Daoy (cell line): ENCODE measurements at places on chromosomes 5 and 9.

DNA sequence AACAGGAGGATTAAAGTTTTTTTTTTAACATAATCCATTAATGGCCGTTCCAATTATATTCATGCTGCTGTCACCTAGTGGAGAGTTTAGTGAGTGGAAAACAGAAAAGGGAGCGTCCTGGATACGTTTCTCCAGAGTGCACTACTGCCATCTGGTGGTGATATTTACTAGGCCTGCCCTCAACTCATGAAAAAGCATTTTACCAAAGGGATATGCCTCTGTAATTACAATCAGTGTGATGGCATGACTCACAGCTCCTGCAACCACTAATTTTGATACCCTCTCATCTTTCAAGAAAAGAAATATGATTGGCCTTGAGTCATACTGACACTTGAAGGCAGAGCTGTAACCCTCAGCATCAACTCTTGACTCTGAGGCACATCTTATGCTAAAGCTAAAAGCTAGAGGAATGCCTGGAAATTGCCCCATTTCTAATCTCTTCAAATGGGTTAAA, 20.1 kb downstream of the MINAR2 start:
- peak; percentile 76 for DNase-seq

- DNase-seq: no peak
Measured at GRCh38 chr5:6459896-6460295, 11.2 kb downstream of the UBE2QL1 start.

- no peak for DNase-seq
Measured at GRCh38 chr9:94135222-94135621, 51.0 kb downstream of the PTPDC1 start.

- no peak for DNase-seq
Measured at GRCh38 chr9:128610897-128611296, 45.8 kb downstream of the DYNC2I2 start.

GRCh38 chr5:125189531-125189941, 443.1 kb upstream of the ZNF608 start:
- peak; percentile 34 for DNase-seq

DNA sequence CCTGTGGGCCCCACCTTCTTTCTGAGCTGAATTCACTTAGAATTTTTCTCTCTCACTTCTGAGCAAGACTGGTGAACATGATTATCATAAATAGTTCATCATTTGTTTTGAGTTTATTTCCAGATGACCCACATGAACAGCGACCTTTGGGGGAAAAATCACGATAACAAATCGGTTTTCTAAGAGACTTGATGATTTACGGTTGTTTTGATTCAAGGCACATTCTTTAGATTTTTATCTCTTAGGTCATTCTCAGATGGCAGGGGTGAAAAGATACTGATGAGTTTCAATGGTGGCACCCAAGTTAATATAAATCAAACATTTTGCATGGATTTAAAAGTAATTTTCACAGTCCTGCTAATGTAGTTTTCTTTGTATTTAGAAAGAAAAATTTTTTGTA, 95.1 kb downstream of the DMXL1 start:
- no peak for DNase-seq

- no peak for DNase-seq
Measured at GRCh38 chr9:122888480-122888879, 16.7 kb downstream of the RC3H2 start.

GRCh38 chr9:129884220-129885017, 49.2 kb downstream of the USP20 start:
- peak; percentile 95 for DNase-seq

- DNase-seq: peak; percentile 74
Measured at GRCh38 chr9:108040783-108041182, 551.2 kb upstream of the KLF4 start.

- peak; percentile 71 for DNase-seq
Measured at GRCh38 chr5:132074772-132075718, 1.5 kb downstream of the CSF2 start.

- no peak for DNase-seq
Measured at GRCh38 chr5:59732301-59732700, 161.2 kb downstream of the PDE4D start.

- DNase-seq: no peak
Measured at GRCh38 chr9:125332527-125332926, 70.9 kb downstream of the GAPVD1 start.

- DNase-seq: no peak
Measured at GRCh38 chr5:55036477-55036876, 12.4 kb downstream of the GZMK start.

DNA sequence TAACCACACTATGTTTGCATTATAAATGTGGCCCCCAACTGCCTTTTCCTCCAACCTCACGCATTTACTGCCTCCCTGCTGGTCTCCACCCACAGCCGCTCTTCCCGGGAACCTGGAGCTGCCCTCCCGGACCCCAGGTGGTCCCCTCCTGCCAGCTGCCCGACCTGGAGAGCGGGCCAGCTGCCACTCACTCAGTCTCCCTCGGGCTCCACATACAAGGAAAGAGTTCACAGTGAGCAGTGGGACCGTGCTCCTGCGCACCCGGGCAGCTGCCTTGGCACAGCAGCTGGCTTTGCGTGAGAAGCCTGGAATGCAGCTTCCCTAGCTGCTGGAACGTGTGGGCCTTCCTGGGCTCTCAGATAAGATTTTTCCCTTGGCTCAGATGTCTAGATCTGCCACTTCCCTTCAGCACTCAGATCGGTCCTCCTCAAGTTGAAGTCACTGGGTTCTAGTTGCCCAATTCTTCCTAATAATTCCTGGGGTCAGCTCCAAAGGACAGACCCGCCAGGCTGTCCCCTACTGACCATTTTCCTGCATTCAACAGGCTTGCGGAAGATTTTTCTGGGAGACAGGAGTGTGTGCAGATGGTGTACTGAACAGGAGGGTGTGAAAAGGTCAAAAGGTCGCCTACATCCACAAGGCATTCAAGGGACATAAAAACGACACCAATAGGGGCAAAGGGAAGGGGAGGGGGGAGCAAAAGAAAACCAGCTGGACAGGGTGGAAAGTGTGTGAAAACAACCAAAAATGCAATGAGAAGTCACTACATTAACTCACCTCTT, 69.1 kb downstream of the MYO10 start:
- peak; percentile 72 for DNase-seq

- no peak for DNase-seq
Measured at GRCh38 chr5:127298656-127299055, 8.1 kb downstream of the MEGF10 start.

GRCh38 chr5:760363-761058, 24.0 kb downstream of the ZDHHC11B start:
- no peak for DNase-seq

- no peak for DNase-seq
Measured at GRCh38 chr9:127233550-127233949, 31.0 kb upstream of the GARNL3 start.

DNA sequence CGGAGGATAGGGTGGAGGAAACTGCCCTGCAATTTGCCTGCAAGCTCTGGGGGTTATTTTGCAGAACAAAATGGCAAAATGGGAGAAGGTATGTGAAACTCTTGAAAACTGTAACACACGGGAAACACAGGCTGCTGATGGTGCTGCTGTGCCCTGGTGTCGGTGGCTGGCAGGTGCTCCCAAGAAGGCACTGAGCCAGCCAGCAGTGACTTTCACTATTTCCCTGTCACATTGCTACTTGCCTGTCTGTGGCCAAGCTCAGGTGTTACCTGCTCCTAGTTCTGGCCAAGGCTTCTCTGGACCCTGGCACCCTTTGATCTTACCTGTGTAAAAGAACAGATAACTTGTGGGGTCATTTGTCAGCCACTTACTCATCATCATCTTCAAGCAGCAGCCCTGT, 102.2 kb downstream of the CMYA5 start:
- DNase-seq: no peak

GRCh38 chr9:104104360-104104759, 10.3 kb downstream of the SMC2 start:
- no peak for DNase-seq

DNA sequence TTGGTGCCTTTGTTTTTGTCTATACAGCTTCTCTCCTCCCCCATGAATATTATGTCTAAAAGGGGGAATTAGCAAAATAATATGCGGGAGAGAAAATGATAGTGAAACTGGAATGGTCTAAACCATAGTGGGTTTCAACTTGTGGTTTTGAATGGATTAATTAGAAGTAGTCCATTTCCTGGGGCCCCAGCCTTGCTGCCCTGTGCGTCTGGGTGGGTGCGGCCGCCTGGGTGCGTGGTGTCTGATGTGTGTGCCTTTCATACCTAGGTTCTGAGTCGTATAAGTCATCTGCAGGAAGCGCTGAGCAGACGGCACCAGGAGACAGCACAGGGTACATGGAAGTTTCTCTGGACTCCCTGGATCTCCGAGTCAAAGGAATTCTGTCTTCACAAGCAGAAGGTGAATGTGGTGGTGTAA, 120.0 kb upstream of the CACNA1B start:
- DNase-seq: peak; percentile 82

DNA sequence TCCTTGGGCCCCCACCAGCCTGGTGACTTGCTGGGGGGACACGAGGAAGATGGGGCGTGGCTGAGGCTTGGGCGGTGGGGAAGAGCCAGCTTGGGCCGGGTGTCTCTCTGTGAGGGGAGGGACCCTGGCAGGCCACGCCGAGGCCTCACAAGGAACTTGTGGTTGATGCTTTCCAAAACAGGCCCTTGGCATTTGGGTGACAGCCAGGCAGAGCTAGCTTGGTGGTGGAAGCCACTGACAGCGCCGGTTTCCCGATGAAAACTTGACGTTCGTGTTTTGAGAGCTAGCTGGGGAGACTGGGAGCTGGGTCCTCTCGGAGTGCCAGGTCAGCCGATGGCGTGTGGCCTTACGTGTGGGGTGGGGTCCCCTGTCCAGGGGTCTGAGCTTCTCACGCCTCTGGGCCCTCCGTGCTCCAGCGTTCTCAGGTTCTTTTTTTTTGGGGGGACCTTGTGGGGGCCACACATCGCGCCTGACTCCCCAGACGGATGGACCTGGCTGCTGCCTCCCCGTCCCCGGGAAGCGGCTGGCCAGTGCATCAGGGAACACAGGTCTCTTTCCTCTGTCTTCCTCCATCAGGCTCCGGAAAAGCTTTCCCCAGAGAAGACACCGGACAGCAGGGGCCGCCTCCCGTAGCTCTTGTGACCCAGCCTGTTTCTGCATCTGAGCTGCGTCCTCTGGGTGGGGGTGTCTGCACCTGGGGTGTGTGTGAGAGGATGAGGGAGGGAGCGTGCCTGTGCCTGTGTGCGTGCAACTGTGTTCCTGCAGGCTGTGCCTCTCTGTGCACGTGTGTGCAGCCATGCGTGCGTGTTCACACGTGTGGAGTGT, 129.3 kb upstream of the LPCAT1 start:
- peak; percentile 32 for DNase-seq

DNA sequence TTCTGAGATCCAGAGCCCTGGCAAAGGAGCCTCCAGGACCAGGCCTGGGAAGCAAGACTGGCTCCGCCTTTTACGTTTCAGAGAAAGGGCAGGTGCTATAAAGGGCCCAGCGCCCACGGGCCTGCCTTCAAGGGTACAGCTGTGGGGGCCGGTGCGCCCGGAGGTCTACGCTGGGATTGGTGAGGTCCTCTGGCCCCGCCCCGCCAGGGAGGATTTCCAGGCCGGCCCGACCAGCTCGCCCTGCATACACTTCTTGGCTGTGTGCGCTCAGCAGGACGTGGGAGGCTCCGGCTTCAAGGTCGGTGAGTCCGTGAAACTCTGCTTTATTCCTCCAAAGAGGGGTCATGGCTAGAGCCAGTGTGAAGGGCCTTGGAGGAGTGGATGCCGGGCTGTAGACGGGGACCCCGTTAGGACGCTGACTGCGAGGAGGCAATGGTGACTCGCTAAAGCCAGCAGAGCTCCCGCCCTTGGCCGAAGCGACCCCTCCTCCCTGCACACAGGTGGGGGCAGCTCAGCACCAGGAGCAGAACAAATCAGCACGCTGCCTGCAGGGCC, at the start of gene CKMT2:
CKMT2 (plus strand) TSS at position 243 of the 555 bp plus-strand sequence. CDS start 17,811 bp downstream, outside the sequence.
- DNase-seq: no peak

DNA sequence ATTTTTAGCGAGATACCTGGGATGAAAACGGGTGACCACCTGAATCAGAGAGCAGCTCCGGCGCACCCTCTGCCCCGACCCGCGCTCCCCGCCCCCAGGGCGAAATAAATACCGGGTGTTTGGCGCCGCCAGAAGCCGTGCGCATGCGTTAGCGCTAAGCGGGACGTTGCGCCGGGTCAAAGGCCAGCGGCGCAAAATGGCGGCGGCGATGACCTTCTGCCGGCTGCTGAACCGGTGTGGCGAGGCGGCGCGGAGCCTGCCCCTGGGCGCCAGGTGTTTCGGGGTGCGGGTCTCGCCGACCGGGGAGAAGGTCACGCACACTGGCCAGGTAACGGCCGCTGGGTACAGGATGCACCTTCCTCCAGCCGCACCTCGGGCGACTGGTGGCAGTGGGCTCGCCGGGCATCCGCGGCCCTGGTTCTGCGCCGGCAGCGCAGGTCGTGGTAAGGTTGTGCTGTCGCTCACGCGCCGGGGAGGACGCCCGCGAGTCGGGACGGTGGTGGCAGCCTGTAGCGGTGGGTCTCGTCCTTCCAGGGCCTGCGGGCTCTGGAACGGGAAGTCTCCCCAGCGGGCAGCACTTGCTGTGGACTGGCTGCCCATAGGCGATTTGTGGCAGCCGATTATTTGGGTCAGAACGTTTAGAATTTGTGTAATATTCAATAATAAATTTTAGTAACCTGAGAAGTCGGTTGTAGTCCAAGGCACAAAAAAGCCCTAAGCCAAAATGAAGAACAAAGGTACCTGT, at the start of gene NDUFS6:
NDUFS6 (plus strand) TSS at position 186 of the 745 bp plus-strand sequence; CDS start at position 197, 11 bp downstream.
- peak; percentile 73 for DNase-seq

GRCh38 chr5:36777105-36777757, 99.3 kb upstream of the NIPBL start:
- DNase-seq: peak; percentile 10

- no peak for DNase-seq
Measured at GRCh38 chr5:31995006-31995405, 179.1 kb downstream of the GOLPH3 start.

- no peak for DNase-seq
Measured at GRCh38 chr5:97026721-97027120, 90.8 kb downstream of the LNPEP start.

DNA sequence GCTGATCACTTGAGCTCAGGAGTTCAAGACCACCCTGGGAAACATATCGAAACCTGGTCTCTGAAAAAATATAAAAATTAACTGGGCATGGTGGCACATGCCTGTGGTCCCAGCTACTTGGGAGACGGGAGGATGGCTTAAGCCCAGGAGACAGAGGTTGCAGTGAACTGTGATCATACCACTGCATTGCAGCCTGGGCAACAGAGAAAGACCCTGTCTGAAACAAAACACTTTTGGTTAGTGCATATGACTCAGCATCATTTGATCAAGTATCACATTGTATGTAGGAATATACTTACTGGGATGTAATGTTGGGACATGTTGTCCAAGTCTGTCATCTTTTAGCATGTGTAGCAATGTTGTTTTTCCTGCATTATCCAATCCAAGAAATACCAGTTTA, 12.0 kb downstream of the SAR1B start:
- DNase-seq: no peak

DNA sequence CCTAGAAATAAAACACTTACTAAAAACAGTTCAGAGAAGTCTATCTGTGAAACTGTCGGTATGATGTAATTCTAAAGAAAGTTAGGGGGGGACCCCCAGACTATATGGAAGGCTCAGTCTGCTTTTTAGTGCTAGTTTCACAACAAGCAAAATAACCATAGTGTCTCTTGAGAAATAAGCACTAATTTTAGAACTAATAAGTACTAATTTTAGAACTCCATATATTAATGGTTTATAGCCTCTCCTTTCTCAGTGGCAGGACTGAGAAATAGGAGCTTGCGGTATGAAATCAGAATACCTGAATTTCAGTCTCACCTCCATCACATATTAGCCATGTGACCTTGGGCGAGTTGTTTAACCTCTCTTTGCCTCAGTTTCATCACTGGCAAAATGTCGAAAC, 1.4 kb upstream of the PHF24 start:
- DNase-seq: no peak
